ENCODE measurements at places on chromosomes 16 and 17. TPM values are rescaled to one million over a fixed set of nuclear protein-coding genes. Genes with fewer than 3 reads are reported as not detected.

- DNase-seq = no peak
Observed at GRCh38 chr17:32481193-32481592, 5.6 kb upstream of the CDK5R1 start.

GRCh38 chr17:13153036-13153435 is 135.2 kb upstream of the ELAC2 start:
- no peak for DNase-seq

DNA sequence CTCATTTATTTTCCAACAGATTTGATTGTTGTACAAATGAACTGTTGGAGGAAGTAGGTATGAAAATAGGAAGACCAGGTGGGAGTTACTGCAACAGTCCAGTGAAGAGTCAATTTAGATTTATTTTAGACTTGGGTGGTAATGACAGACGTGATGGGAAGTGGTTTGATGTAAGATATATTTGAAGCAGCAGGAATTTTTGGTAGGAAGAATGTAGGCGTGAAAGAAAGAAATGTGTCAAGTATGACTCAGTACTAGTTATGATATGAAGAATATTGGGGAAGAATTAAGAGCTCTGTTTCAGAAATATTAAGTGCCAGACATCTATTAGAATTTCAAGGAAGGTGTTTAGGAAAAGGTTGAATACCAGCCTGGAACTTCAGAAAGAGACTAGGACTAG is 247.9 kb upstream of the AXIN2 start:
- DNase-seq = no peak

DNA sequence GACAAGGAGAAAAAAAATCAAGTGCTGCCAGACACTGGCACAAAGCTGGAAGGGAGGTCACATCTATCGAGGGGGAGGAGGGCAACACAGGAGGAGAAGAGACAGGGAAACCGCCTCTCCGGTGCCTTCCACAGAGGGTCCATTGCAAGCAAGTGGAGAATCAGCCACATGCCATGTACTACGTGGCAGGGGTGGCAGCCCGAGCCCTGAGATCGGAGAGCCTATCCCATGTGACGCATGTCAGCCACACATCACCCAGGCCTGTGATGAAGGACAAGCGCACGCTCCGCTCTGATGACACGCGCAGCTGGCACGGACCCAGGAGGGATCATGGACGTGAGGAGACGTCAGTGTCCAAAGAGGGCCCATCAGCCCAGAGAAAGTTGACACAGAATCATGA is 30.1 kb downstream of the ADCY9 start:
- no peak for DNase-seq

DNA sequence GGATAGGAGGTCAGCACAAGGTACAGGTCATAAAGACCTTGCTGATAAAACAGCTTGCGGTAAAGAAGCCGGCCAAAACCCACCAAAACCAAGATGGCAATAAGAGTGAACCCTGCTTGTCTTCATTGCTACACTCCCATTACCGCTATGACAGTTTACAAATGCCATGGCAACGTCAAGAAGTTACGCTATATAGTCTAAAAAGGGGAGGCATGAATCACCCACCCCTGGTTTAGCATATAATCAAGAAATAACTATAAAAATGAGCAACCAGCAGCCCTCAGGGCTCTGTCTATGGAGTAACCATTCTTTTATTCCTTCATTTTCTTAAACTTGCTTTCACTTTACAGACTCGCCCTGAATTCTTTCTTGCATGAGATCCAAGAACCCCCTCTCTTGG is 1.0 kb upstream of the HSBP1 start:
- DNase-seq = no peak

DNA sequence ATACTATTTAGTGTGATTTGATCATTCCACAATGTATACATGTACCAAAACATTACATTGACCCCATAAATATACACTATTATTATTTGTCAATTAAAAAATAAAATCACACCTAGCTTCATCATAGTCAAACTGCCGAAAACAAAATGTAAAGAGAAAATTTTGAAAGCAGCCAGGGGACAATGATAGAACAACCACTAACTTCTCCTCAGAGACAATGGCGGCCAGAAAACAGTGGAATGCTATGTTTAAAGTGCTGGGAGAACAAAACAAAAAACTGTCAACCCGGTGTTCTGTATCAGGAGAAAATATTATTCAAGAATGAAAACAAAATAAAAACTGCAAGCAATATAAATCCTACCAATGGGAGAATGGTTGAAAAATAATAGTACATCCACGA is 63.2 kb downstream of the METRNL start:
- DNase-seq = no peak

- DNase-seq = peak; percentile 95
Observed at GRCh38 chr17:69269131-69269998, 40.7 kb upstream of the ABCA10 start.

GRCh38 chr17:4204710-4205173 is 59.0 kb downstream of the ANKFY1 start:
- DNase-seq = no peak

- DNase-seq = no peak
Observed at GRCh38 chr17:16298140-16298662, 55.1 kb downstream of the CENPV start.

DNA sequence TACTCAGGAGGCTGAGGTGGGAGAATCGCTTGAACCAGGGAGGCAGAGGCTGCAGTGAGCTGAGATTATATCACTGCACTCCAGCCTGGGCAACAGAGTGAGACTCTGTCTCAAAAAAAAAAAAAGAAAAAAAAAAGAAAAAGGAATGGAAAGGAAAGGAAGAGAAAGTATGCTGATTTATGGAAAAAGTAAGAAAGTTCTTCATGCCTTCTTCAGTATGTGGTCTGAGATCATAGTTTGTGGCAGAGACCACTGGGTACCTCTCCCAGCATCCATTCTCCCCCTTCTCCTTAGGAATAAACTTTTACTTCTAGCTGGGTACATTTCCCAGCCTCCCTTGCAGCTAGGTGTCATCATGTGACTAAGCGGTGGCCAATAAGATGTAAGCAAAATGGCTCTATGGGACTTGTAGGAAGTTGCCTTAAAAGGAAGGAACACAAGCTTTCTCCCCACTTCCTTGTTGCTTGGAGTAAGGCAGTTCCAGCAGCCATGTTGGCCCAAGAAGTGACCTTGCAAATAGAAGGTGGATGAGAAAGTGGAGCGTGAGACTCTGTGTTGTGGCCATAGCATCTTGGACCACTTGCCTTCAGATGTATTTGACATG is 26.1 kb upstream of the XPO6 start:
- no peak for DNase-seq

DNA sequence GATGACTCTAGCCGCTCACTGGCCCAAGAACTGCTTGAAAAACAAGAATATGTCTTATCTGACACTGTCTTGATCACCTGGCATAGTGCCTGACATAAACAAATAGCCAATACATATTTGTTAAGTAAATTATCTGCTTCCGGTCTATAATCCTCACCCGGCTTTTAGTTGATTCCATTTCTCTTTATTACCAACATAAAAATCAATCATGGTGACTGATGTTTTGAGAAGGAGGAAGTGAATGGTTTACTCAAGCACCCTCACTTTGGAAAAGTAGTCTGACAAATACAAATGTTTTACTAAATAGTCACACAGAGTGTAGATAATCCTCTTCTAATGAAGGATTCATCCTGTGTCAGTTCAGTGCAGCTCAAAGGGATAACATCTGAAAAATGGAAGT is 47.0 kb downstream of the SKAP1 start:
- peak; percentile 24 for DNase-seq

DNA sequence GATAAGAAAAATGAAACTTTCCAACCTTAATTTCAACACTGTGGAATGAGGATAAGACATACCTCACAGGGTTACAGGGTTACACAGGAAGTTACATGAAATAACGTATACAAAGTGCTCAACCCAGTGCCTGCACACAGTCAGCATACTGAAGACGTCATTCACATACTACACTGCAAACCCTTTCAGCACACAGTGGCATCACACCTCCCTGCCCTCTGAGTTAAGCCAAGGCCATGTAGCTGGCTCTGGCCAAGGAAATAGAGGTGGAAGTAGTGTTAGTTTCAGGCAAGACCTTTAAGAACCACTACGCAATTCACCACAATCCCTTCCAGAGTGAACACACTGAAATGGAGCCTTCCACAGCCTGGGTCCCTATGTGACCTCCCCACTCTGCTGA is 46.6 kb upstream of the GSG1L start:
- no peak for DNase-seq

GRCh38 chr17:48621410-48622392 is 4.5 kb downstream of the HOXB9 start:
- DNase-seq = no peak

- no peak for DNase-seq
Observed at GRCh38 chr16:89096768-89097391, 3.2 kb downstream of the ACSF3 start.

DNA sequence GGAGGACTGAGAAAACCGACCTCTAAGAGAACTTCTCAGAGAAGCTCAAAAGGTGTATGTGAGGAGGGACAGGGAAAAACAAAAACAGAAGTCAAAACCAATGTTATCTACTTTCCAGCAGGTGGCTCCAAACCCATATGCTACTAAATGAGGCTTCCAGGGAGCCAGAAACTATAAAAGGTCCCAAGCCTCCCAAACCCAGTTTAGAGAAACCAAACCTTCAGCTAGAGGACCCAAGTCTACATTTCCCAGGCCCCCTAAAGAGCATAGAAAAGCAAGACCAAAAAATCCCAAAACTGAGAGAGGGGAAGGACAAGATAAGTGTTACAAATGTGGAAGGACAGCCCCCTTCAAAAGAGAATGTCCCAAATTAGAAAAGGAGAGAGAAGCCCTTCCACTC is 3.7 kb downstream of the HPR start:
- peak; percentile 42 for DNase-seq

DNA sequence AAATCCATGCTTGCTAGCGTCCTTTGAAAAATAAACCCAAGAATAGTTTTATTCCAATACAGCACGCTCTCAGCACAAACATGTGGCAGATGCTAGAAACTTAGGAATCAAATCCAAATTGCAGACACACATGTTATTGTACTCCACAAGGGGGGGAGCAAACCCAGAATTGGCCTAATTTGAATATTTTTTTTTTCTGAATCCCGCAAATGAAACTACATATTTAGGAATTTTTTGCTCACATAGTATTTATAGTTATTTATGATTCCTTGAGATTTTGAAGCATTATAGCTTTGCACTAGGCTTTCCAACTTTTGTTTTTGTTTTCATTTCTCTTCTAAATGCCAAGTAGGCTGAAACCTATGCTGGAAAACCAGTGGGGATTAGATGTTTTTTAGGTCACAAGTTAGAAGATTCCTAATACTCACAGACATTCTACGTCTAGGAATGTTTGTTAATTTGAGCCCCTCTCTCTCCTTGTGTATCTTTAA is 59.3 kb upstream of the CDH11 start:
- DNase-seq = no peak

- peak; percentile 64 for DNase-seq
Observed at GRCh38 chr16:57185446-57185944, 344 bp downstream of the PSME3IP1 start.

DNA sequence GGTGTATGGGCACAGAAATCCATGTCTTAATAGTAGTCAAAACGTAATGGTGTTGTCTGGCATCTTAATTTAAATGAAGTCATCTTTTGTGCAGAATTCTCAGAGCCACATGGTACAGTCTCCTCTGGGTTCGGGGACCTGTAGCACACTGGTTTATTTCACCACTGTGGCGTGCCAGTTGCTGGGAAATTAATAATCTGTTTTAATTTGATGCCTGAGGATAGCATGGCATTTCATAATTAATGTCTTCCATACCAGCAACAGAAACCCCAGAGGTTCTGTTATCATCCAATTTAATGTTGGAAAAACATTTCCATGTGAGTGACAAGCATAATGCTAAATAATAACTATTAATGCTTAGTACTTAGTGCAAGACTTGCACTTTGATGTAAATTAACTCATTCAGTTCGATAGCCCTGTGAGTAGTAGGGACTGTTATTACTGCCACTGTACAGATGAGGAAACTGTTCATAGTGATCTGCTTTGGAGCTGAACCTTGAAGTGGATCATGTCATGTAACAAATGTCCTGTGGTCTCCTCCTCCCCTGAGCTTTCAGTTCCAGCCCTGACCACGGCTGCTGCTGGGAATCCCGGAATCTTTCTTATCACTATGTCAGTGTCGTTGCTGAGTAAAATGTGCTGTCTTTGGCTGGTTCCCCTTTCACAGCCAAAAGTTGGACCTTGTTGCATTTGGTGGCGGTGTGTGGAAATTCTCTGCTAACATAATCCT is 51.2 kb downstream of the SNX29 start:
- no peak for DNase-seq

- DNase-seq = no peak
Observed at GRCh38 chr16:86011532-86011931, 112.6 kb downstream of the IRF8 start.

DNA sequence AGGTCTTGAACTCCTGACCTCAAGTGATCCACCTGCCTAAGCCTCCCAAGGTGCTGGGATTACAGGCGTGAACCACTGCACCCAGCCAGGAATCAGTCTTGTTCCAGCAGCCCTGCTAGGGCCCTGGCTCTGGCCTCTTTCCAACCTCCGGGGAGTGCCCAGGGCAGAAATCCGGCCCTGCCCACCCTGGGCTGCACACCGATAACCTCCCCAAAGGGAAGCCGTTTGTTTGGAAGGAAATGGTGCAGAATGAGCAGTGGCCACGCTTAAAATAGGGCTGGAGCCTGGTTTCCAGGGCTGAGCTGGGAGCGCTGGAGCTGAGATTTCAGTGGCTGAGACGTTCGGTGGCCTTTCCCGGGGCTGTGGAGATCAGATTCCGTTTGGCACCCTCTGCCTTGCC is 17.8 kb upstream of the EMP2 start:
- peak; percentile 20 for DNase-seq

DNA sequence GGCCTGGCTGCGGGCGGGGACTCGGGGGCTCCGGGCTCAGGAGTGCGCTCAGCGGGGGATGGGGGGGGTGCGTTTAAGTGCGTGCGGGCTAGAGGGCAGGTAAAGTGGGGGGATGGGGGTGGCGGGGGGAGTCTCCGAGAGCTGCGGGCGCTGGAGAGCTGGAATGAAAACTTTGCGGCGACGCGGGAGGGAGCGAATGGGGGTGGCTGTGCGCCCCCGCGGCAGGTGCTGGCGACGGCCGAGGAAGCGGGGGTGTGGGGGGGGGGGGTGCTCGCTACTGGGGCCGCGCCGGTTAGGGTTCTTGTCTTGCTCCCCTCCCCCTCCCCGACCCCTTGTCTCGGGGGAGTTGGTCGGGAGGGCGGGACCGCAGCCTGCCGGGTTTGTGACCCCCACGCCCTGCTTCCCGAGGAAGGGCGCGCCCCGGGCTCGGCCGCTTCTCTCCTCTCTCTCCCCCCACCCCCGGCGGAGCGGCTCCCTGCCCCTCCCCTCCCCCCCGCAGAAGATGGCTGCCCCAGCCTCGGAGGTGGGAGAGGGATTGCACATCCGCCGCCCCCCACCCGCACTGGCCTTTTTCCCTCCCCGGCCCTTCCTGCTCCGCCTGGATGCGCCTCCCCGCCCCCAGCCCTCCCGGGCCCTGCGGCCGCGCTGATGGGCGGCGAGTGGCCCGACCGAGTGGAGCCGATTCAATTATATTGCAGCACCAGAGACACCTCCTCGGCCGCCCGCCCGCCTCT is 649 bp downstream of the GSE1 start:
- DNase-seq = peak; percentile 41

Gene NETO2
- 40.6 TPM for total RNA-seq

Gene ZP2
- not detected for total RNA-seq

Gene ACE
- 8.7 TPM for total RNA-seq

Gene TLE7
- total RNA-seq = not detected

Gene ANKRD40CL
- not detected for total RNA-seq

Gene FBXW10
- 0.15 TPM for total RNA-seq

Gene CUEDC1
- 31.6 TPM for total RNA-seq

Gene TBX2
- 8.5 TPM for total RNA-seq

Gene CDH8
- 1.3 TPM for total RNA-seq

Gene SLC6A2
- not detected for total RNA-seq
